ENCODE measurements at places on chromosomes 13 and 19. TPM values are rescaled to one million over a fixed set of nuclear protein-coding genes. Genes with fewer than 3 reads are reported as not detected.

The REXO1 gene
- total RNA-seq = 44.3 TPM

The KIR3DL2 gene
- total RNA-seq = not detected

The NLRP5 gene
- not detected for total RNA-seq

The MCF2L gene
- 30.9 TPM for total RNA-seq

The SLAIN1 gene
- 33.4 TPM for total RNA-seq

The ZNF738 gene
- 42.5 TPM for total RNA-seq

The FFAR1 gene
- 1.2 TPM for total RNA-seq

The KLK10 gene
- total RNA-seq = 2.1 TPM

The GIPC3 gene
- total RNA-seq = 0.09 TPM

The ACER1 gene
- total RNA-seq = 0.16 TPM

The CALR3 gene
- not detected for total RNA-seq

The ZNF700 gene
- total RNA-seq = 15.0 TPM

The URAD gene
- total RNA-seq = not detected

The CEACAM5 gene
- not detected for total RNA-seq

The MEIS3 gene
- total RNA-seq = 277 TPM

The CD79A gene
- 0.62 TPM for total RNA-seq

The DCLK1 gene
- total RNA-seq = 23.1 TPM

The LNX2 gene
- 14.4 TPM for total RNA-seq

The ZNF799 gene
- total RNA-seq = 3.2 TPM

The POLR2I gene
- 59.5 TPM for total RNA-seq

The CD70 gene
- not detected for total RNA-seq

The CEACAM21 gene
- total RNA-seq = not detected

The CGB8 gene
- 0.29 TPM for total RNA-seq

The RAB3A gene
- total RNA-seq = 6.7 TPM

The PSG3 gene
- total RNA-seq = not detected

The FUT6 gene
- total RNA-seq = 0.32 TPM

The GARRE1 gene
- total RNA-seq = 52.4 TPM

The MUC16 gene
- 0.60 TPM for total RNA-seq

The ZNF699 gene
- 10.1 TPM for total RNA-seq

The PPP1R13L gene
- 64.0 TPM for total RNA-seq

The PGLYRP2 gene
- total RNA-seq = not detected

The KRTDAP gene
- total RNA-seq = 3.3 TPM

The CCNE1 gene
- total RNA-seq = 13.7 TPM

The FUT3 gene
- total RNA-seq = 0.49 TPM

The ZSCAN4 gene
- not detected for total RNA-seq

The C5AR2 gene
- not detected for total RNA-seq

The MCEMP1 gene
- not detected for total RNA-seq

The NCR1 gene
- total RNA-seq = not detected

The ADGRE2 gene
- 0.45 TPM for total RNA-seq

The SIGLEC9 gene
- not detected for total RNA-seq

The WDR87 gene
- total RNA-seq = 0.16 TPM

The LILRB2 gene
- total RNA-seq = not detected

The IGSF23 gene
- total RNA-seq = not detected

The CYP2B6 gene
- total RNA-seq = not detected

The ZNF274 gene
- 30.6 TPM for total RNA-seq

The FOSB gene
- 287 TPM for total RNA-seq

The TBC1D17 gene
- total RNA-seq = 46.8 TPM

The ZNF382 gene
- total RNA-seq = 21.2 TPM

The PIP5K1C gene
- total RNA-seq = 43.9 TPM

The SIGLEC10 gene
- not detected for total RNA-seq

The ANGPTL8 gene
- 0.25 TPM for total RNA-seq

The CERS1 gene
- total RNA-seq = 9.4 TPM
